ENCODE measurements at places on chromosomes 3 and 15. TPM values are rescaled to one million over a fixed set of nuclear protein-coding genes. Genes with fewer than 3 reads are reported as not detected.

ZNF80 gene
- total RNA-seq: not detected

CCR3 gene
- total RNA-seq: not detected

COL8A1 gene
- 119 TPM for total RNA-seq

PAQR9 gene
- total RNA-seq: not detected

STRIT1 gene
- not detected for total RNA-seq

CDHR4 gene
- not detected for total RNA-seq

ERC2 gene
- total RNA-seq: 0.18 TPM

GP9 gene
- not detected for total RNA-seq

KLHDC8B gene
- total RNA-seq: 16.1 TPM

AP3B2 gene
- not detected for total RNA-seq

C3orf70 gene
- 1.8 TPM for total RNA-seq

HIGD2B gene
- not detected for total RNA-seq

PLA2G4B gene
- under 0.01 TPM for total RNA-seq

ARGFX gene
- total RNA-seq: not detected

CHST2 gene
- total RNA-seq: 1.1 TPM

COPG1 gene
- total RNA-seq: 446 TPM

SMCO1 gene
- total RNA-seq: not detected

ACKR4 gene
- total RNA-seq: 0.18 TPM

YEATS2 gene
- 43.0 TPM for total RNA-seq

RBP2 gene
- total RNA-seq: not detected

CCR8 gene
- not detected for total RNA-seq

ANKRD28 gene
- total RNA-seq: 223 TPM

FBLN2 gene
- 10.8 TPM for total RNA-seq

ARL8B gene
- 62.5 TPM for total RNA-seq

OR5H14 gene
- not detected for total RNA-seq

CCDC66 gene
- 12.2 TPM for total RNA-seq

AMOTL2 gene
- total RNA-seq: 162 TPM

UACA gene
- total RNA-seq: 505 TPM

SST gene
- not detected for total RNA-seq

FGD5 gene
- not detected for total RNA-seq

ZDHHC19 gene
- not detected for total RNA-seq

FAN1 gene
- 15.0 TPM for total RNA-seq

Measured in IMR-90 (cell line).